Naive thymus-derived CD8-positive, alpha-beta T cell (primary cell): ENCODE measurements at places on chromosomes 13 and 19. TPM values are rescaled to one million over a fixed set of nuclear protein-coding genes. Genes with fewer than 3 reads are reported as not detected.

- no peaks in the 10 kb centered on the region for H3K36me3 ChIP-seq
- DNase-seq = no peak
- H3K27me3 ChIP-seq = no peaks in the 10 kb centered on the region
- H3K4me1 ChIP-seq = peaks cover 33% of the 10 kb centered on the region
Observed at GRCh38 chr13:30116379-30116778, 191.0 kb downstream of the KATNAL1 start.

FUT1 gene
- total RNA-seq = not detected

C5AR2 gene
- 0.30 TPM for total RNA-seq

LRRC4B gene
- total RNA-seq = not detected
